ENCODE measurements at places on chromosomes 6 and 20.
A peak's percentile ranks its signal among the peaks of the same experiment; 100 is the strongest.

DNA sequence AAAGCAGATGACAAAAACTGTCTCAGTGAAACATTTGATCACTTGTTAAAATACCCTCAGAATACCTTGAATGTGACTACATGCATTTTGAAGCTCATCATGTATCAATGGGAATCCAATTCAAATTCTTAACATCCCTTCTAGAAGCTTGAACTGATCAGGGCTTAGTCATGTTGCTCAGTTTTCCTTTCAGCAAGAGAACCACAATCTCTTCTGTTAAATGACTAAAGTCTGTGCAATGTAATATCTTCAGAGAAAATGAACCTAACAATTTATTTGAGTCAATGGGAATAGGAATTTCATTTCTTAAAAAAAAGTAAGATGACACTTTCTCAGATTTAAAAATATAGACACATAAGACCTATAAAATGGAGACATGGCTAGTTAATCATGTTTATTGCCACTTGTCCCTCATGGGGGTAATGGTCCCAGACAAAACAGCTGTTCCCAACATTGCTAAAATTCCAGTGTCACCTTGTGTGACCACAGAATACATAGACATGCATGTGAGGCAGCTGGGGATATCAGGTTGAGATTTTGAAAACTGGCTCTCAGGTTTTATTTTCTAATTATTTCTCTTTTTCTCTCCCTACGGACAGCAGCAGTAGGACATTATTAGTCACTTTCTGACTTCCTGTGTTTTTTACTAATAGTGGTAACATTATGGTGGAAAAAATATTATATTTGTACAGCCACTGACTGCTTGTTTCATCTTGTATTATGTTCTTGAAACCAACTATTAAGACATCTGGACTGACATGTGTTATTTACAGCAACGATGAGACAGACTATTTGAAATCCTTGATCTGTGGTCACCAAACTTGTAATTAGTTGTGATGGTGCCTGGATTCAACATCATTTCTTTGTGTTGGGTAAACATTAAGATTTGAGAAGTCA lies 192.5 kb downstream of the COL9A1 start:
- no peak for DNase-seq

DNA sequence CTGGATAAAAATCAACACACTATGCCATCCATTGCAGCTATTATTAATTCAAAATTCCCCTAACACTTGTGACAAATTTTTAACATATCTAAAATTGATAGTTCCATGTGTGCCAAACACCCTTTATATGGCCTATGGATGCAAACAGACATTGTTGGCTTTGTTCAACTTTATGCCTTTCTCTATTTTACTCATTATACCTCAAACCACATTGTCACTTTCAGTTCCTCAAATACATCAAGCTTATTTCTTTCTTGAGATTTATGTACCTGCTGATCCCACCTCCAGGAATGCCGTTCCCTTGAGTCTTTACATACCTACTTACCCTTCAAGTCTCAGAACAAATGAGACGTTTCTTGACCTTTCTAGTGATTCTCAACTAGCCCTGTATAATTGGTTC lies 193.5 kb upstream of the PLN start:
- DNase-seq, result no peak

DNA sequence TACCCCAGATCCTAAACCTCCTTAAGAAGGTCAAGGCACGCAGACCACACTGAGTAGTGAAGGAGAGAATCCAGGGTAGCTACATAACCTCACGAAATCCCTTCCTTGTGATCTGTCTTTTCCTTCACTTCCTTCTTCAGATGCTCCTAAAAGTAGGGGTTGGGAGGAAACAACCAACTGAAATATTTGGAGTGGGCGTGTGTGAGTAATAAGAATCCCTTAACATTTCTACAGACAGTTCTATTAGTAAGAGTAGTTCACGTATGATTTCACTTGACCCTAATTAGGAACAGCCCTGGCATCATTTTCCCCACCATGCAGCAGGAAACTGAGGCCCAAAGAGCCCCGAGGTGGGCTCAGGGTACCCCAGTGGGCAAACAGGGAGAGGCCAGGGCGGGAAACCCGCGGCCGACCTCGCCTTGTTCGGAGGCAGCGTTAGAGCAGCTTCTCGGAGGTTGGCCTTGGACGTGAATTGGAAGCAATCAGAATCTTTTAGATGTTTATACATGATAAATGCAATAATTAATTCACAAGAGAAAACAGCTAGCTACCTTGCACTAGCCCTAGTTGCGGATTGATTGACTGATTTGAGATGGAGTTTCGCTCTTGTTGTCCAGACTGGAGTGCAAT lies 859 bp upstream of the RAE1 start:
- no peak for DNase-seq

GRCh38 chr20:1277529-1278322 lies 11.6 kb downstream of the SNPH start:
- no peak for DNase-seq

GRCh38 chr6:24646771-24647170 lies 780 bp upstream of the KIAA0319 start:
- no peak for DNase-seq

GRCh38 chr20:41095110-41095969 lies 42.0 kb upstream of the PLCG1 start:
- peak; percentile 4 for DNase-seq

- no peak for DNase-seq
These were observed 69.3 kb upstream of the SRSF6 start for GRCh38 chr20:43388268-43389002.

DNA sequence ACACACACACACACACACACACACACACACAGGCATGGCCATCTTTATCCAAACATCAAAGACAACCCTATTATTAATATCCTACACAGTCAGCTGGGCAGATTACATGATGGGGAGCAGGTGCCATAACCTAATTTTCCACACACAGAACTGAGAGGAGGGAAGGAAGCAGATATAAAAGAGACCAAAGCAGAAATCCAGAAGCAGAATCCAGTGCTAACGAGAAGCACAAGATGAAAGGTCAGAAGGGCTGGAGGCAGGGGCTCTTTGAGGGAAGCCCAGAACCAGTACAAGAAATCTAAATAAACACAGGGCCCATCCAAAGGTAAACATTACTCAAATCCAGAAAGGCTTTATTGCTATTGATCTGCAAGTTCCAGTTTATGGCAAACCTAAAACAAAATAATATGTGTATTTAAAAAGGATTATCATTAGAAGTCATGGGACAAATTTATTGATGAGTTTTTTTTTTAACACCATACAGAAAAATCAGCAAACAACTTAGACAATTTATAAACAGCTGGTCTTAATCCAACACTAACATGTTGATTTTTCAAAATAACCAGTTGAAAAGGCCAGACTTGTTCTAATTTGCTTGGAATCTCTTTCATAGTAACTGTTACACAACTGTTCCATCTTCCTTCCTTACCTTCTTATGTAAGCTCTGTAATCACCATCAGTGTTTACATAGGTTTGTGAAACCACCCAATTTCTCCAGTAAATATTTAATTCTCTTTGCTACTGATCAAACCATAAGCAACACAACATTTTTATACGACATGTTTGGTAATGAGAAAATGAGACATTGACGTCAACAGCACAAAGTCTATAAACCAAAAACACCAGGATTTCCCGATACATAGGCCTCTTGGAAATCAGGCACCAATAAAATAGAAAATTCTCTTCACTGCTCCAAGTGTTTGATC lies 34.2 kb downstream of the SLC23A2 start:
- DNase-seq, result no peak

DNA sequence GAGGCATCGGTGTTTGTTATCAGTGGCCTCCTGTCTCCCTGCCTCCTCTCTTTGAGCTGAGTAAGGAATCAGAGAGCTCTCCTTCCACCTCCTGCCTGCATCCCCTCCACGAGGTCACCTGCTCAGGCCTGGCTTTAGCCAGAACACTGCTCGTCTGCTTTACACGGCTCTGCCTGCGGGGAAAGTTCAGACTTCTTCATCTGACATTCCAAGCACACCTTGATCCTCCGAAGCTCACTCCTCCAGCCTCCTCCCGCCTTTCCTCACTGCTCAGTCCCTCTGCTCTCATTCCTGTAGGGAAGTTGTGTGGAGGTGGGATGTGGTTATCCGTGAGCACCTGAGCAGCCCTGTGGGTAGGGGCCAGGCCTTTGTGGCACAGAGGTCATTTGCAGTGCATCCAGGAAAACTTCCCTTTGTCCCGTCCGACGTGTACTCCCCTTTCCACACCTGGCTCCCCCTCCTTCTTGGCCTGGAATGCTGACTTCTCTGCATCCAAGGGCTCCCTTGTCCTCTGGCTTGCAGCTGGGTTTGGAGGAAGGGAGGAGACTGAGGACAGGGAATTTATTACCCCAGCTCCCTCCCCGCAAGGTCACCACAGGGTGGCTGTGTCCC lies 12.8 kb upstream of the CCDC167 start:
- no peak for DNase-seq

- no peak for DNase-seq
These were observed 41.6 kb upstream of the RAB23 start for GRCh38 chr6:57263739-57264138.

DNA sequence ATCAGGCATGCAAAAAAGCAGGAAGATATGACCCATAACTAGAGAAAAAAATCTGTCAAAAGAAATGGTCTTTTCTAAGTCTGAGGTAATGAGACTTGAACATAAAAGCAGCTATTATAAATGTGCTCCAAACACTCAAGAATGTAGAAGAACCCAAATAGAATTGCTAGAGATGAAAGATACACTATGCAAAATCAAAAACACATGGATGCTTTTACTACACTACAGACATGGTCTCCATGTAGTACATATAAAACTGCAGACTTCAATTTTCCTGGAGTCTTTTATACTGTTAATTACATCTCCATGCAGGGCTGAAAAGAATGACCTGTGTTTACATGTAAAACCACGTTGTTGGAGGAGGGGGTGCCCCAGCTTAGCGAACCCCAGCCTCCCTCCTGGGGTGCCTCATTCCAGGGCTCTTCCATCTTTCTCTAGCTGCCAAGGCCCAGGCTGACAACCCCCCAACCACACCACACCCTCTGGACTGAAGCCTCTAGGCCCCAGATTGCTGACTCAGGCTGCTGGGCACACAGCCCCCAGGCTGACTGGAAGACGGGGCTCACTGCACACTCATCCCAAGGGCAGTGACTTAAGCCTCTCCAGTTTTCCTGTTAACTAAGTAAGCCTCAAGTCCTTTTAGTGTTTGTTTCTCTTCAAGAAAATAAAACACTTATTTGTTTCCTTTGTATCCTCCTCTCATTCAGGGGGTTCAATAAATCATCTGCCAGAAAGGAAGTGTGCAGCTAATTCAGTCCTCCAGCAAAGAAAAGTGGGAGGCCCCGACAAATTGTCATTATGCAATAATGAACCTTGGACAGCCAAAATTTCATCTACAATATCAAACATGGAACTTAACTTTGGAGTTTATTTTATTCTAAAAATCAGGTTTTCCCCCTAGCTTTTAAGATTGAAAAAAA lies 26.0 kb upstream of the PLAGL1 start:
- no peak for DNase-seq

GRCh38 chr6:6942831-6943230 lies 164.9 kb upstream of the RREB1 start:
- DNase-seq, result no peak

GRCh38 chr20:34235875-34236274 lies 5.3 kb upstream of the ASIP start:
- no peak for DNase-seq

DNA sequence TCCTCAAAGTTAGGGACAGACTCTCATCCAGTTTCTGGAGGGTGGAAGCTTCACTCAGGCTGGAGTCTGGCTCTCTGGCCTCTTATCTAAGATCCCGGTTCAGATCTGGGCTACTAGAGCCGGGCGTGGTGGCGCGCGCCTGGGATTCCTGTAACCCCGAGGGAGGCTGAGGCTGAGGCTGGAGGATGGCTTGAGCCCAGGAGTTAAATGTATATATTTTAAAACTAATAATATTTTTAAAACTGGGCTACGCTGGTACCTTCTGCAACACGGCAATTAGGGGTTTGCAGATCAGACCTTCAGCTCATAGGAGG lies 710 bp upstream of the ZNF343 start:
- no peak for DNase-seq

Measured in NK-92 treated with Interleukin-12 subunit alpha and Interleukin-12 subunit beta, amount 100 ng/mL, for 24 hours (cell line).